ENCODE measurements at places on chromosomes 2 and 18. TPM values are rescaled to one million over a fixed set of nuclear protein-coding genes. Genes with fewer than 3 reads are reported as not detected.

DNA sequence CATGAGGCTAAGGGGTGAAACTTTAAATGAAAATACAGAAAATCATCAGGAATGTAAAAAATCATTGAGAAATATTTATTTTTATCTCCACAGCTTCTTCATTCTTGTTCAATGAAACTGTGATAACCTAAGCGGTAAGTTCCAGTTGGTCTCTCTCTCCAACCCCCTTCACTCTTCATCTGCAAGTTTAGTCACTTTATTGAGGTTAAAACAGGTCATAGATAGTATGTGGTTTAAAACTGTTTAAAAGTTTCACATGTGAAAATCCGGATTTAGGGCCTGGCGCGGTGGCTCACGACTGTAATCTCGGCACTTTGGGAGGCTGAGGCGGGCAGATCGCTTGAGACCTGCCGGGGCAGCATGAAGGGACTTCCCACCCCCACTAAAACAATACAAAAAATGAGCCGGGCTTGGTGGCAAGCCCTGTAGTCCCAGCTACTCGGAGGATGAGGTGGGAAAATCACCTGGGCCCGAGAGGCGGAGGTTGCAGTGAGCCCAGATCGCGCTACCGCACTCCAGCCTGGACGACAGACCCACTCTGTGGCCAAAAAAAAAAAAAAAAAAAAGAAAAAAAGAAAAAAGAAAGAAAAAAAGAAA lies 1.6 kb upstream of the PHLPP1 start:
- no peak for DNase-seq

DNA sequence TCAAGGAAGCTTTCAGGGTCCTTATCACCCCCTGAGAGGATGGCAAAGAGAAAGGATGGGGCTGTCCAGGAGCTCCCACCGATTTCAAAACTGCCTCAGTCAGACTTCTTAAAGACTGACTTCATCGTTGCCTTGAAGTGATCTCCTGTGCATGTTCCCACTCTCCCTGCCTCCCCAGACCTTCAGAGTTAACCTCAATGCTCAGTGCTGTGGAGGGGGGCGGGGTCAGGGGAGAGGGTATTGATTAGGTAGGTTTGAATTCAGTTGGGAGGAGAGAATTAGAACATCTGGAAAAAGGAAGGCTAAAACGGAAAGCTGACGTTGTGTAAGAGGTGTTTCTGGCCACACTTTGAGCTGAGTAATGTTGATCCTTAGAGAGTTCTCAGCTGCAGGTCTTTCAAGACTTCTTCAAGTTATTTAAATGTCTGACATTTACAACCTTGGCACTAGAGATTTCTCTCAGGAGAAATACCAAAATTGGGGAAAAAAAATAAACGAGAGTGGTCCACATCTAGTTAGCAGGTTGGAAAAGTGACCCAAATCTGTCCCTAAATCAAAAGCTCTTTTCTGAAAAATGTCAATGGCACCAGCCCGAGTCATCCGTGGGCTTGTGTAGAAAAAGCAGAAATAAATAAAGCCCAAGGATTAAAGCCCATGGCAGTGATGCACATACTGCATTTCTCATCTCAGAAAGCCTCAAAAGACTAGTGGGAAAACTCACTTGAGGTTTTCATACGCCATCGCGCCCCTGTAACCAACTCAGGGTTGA lies 134.7 kb upstream of the EPAS1 start:
- no peak for DNase-seq

The RAB27B gene
- total RNA-seq = 0.11 TPM

GRCh38 chr2:184113696-184114403 lies 484.5 kb upstream of the ZNF804A start:
- no peak for DNase-seq

The ST6GAL2 gene
- total RNA-seq = 13.1 TPM

- DNase-seq = no peak
Measured at GRCh38 chr2:73254343-73255006, 20.4 kb downstream of the CCT7 start.

The NIF3L1 gene
- total RNA-seq = 73.9 TPM

DNA sequence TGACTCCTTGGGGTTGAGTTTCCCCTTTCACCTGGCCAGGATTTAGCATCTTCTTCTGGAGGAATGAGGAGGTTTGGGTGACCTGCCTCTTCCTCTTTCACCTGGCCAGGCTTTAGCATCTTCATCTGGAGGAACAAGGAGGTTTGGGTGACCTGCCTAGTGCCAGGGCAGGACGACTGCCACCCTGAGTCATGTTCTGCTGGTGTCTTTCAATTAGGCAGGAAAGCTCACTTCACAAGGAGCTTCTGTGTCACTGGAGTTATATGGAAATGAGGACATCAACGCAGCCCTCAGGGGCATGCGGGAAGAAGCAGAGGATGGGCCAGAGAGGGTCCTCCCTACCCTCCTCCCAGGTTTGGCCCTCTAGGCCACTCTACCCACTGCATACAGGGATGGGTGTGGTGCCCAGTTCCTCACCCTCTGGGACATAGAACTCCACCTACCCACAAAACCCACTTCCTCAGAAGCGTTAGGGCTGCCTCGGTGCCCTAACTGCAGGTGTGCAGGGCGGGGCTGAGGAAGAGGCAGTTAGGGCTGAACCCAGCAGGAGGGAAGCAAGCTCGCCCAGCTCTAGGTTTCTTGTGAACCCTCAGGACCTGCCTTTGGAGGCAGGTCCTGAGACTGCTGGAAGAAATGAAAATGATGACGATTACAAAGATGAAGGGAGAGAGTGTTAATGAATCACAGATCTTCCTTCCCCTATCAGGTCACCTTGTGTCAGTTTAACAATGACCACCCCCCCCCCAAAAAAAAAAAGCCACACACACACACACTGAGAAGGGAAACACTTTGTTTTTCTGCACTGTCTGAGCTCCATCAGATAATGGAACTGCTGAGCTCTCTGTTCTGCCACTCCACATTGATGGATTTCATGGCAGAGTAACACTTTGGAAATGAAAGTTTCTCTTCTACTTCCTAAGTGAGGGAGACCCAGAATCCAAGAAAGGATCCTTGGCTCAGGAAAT lies 71.0 kb downstream of the ARL4C start:
- DNase-seq = no peak

- no peak for DNase-seq
Measured at GRCh38 chr2:44237221-44237620, 38.1 kb upstream of the SLC3A1 start.

GRCh38 chr2:75627902-75628504 lies 18.6 kb upstream of the MRPL19 start:
- peak; percentile 49 for DNase-seq

The CMPK2 gene
- 0.69 TPM for total RNA-seq

- peak; percentile 35 for DNase-seq
Measured at GRCh38 chr2:54240515-54241469, 15.2 kb downstream of the TSPYL6 start.

DNA sequence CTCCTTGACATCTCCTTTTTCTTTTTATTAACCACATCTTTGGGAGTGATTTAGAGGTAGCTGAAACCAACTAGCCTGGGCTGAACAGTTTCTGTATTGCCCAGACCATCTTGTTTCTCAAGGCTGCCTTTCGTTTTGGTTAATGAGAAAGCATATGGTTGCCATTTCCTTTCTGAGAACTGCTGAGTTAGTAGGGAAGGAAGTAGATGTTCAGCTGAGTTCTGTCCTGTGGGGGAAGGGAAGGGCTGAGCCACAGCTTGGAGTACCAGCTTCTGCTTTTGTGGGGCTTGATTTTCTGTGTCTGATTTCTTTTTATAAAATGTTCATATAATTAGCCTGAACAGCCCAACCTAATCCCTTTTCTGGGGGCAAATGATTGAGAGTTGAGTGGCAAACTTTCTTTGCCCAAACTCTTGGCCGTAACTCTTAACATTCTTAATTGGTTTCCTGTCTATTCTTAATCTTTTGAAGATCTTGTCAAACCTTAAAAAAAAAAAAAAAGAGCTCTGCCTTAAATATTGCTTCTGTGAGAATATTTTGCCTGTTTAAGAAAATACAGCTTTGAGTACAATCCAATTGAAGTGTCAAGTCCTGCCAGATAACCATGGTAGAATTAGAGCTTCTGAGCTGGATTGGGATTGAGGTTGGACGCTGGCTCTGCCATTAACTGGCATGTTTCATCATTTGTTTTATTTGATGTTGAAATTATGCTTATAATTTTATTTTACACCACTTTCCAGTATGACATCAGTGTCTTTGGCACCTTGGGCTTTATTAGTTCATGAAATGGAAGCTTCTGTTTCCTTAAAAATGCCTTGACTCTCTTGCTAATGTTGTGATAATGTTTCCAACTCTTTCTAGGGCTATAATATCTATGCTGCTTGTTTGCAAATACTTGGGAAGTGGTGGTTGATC lies 1.9 kb upstream of the NABP1 start:
- no peak for DNase-seq
